ENCODE measurements at places on chromosomes 7 and 10.

- no peak for DNase-seq
Observed at GRCh38 chr10:124009231-124010015, 84.0 kb downstream of the CHST15 start.

- DNase-seq: peak; percentile 83
Observed at GRCh38 chr10:43461950-43462349, 25.0 kb downstream of the ZNF487 start.

DNA sequence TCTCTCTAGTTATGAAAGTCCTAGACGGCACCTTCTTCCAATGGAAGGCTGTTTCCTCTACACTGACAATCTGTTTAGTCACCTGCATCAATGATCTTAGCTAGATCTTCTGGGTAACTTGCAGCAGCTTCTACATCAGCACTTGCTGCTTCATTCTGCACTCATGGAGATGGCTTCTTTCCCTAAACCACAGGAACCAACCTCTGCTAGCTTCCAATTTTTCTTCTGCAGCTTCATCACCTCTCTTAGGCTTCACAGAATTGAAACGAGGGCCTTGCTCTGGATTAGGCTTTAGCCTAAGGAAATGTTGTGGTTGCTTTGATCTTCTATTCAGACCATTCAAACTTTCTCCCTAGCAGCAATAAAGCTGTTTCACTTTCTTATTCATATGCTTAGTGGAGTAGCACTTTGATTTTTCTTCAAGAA is 24.6 kb downstream of the NAMPT start:
- DNase-seq: peak; percentile 76

- DNase-seq: no peak
Observed at GRCh38 chr7:143392875-143393266, 11.7 kb downstream of the ZYX start.

- DNase-seq: no peak
Observed at GRCh38 chr7:77757589-77757988, 40.6 kb downstream of the TMEM60 start.

DNA sequence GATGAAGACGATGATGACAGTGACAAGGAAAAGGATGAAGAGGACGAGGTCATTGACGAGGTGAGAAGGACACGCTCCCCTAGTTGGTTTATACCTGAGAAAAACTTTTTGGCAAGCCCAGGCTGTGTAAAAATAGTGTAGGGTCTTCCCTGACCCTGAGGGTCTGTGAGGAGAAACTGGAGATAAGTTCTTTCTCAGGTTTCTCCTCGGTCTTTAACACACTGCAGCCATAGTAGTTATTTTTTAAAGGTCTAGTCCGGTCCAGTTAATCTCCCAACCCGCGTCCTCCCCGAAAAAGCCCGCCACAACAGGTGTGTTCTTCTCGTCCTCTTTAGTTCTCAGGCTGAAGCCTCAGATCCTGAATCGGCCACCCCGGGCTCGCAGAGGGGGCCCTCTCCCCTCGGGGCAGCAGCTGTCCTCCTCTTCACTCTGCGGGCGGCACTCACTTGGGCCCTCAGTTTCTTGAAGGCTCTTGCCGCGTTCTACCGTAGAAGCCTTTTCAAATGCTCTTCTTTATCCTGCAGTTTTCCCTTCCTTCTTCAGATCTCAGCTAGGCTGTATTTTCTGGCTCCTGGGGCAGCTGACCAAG is 411 bp downstream of the BCCIP start:
- DNase-seq: no peak

DNA sequence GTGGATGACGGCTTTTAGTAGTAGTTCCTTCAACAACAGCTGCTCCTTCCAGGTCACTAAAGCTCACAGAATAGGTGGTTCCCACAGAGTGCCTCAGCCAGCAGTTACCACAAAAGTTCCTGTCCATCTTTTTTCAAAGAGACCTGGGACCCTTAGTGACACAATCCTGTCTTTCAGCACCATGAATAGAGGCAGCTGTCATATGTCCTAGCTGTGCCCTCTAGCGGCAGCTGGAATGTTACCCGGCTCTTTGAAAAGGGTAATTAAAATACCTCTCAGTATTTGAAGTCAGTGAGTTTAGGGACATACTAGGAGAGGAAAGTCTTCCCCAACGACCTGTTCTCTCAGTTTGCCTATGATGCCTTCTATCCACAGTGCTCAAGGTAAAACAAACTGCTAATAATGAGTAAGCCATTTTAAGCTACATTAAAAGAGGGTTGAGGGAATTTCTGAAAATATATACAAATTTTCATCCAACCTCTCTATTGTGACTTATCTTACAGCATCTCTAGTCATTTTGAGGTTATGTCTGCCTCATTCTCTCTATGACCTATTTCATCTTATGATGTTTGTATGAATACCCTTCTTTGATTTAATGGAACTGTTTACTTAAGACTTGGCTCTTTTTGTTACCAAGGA is 290.8 kb downstream of the NXPH1 start:
- DNase-seq: no peak

DNA sequence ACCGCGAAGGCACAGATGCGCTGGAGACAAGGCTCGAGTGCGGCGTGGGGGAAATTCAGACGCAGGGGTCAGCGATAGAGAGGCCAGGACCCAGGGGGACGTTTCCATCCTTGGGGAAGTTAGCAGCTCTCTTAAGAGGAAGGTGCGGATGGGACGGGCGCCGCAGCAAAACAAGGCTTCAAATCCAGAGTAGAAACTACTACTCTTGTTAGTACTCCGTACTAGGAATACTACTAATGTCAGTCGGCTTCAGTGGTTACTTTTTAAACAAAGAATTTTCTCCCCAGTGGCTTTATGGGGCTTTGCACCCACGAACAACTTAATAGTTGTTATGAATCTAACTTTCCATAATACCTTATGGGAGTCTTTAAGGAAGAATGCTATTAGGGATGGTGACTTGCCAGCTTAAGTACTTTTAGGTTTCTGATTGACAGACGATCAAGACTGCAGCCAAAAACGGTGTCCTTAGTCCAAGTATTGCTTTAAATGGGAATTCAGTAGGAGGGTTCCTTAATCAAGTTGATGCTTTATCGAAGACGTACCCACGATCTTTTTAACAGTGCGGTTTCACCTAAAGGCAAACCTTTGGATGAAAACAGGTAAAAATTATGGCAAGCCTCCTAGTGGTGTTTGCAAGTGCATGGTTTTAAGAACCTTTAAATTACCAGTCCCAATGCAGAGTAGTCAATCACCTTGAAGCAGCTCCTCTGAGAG is 812 bp upstream of the IDE start:
- DNase-seq: no peak

DNA sequence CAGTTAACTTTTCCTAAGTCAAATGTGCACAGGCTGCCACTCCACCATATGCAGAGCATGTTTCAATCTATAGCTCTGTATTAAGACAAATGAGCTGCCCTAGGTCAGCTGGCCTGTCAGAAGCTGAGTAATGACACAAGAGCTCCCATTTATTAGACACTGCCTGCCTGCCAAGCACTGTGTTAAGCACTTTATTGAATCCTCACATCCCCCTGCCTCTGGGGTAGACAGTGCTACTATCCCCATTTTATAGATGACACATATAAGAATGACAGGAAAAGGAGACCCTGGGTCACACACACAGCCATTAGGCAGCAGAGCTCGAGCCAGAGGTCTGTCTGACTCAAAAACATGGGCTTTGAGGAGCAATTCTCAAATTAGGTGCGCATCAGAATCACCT is 179.8 kb upstream of the PDE1C start:
- no peak for DNase-seq

DNA sequence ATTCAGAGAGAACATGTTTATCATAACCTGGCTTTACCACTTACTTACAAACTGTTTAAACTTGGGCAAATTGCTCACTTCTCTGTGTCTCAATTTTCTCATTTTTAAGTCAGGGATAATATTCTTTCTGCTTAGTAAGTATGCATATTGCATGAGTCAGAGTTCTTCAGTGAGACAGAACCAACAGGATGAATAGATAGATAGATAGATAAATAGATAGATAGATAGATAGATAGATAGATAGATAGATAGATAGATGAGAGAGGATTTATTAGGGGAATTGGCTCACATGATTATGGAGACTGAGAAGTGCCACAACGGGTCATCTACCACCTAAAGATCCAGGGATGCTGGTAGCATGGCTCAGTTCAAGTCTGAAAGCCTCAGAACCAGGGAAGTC is 15.7 kb upstream of the SMIM30 start:
- DNase-seq: no peak

DNA sequence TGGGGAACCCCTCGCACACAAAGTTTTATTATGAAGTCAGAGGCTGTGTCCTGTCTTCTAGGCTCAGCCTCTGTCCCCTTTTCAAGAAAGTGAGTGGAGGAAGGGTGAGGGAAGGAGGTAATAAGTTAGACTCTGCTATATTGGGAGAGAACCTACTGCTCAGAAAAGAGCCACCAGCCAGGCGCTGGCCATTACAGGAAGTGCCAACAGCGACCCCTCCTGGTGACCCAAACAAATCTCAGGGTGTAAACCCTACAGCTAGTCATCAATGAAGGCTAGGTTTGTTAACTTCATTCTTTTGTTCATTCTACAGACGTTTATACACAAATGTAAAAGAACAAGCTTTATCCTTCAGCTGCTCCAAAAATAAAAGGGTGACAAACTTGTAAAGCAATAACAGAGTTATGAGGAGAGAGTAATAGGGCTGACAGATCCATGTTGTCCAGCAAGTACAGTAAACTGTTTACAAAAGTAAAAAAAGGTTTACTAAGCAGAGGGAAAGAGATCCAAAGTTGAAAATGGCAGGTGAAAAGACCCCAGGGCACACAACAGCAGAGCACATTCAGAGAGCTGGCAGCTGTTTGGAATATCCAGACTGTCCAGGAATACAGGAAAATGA is 82.7 kb downstream of the FAM204A start:
- DNase-seq: peak; percentile 52

DNA sequence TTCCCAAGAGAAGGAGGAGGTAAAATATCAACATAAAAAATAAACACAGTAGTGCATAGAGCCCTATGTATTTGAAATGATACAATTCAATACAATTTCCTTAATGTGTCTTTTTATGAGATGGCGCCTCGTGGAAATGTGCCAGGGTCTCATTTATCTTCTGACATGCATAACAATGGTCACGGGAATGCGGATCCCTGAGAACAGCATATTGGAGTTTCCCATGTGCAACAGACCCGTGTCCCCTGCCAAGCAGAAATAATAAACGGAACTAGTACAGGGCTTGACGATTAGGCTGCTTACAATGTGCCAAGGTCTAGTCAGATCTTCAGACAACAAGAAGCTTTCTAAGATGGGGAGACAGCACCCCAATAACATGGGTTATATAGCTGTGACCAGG is 217.9 kb downstream of the ARHGAP21 start:
- DNase-seq: no peak

DNA sequence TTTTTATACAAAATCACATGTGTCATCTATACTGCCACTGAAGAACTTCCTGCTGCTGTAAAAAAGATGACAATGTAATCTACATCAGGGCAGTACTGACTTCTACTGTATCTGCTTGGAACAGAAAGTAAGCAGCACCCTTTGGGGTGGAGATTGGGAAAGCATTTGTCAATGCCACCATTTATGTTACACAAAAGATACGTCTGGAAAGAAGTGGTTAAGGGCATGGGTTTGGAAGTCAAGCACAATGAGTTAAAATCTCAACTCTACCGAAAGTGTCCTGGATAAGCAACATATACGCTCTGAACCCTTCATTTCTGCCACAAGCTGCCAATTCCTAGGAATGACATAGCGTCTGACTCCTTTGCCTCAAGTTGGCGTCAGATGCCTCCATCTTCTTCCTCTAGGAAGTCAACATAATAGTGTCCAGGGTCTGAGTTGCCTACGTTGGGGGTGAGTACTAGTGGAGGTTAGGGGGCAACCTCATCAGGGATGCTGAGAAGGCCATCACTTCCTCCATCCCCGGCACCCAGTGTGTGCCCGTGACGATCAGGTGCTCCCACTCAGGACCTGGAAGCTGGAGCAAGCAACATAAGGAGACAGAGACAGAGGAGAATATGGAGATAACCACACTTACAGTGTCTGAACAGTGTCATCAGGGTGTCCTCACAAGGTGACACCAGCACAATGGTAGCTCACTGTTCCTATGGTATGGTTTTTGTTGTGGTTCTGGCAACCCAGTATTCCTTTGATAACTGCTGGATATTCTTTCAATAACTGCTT is 58.3 kb downstream of the SGMS1 start:
- DNase-seq: no peak

- DNase-seq: no peak
Observed at GRCh38 chr10:78567680-78568455, 500.9 kb upstream of the ZMIZ1 start.

- no peak for DNase-seq
Observed at GRCh38 chr10:34297541-34298345, 517.4 kb downstream of the PARD3 start.

- DNase-seq: no peak
Observed at GRCh38 chr7:128714701-128715495, 24.3 kb upstream of the CALU start.

GRCh38 chr10:123042708-123043408 is 34.1 kb downstream of the ACADSB start:
- no peak for DNase-seq

DNA sequence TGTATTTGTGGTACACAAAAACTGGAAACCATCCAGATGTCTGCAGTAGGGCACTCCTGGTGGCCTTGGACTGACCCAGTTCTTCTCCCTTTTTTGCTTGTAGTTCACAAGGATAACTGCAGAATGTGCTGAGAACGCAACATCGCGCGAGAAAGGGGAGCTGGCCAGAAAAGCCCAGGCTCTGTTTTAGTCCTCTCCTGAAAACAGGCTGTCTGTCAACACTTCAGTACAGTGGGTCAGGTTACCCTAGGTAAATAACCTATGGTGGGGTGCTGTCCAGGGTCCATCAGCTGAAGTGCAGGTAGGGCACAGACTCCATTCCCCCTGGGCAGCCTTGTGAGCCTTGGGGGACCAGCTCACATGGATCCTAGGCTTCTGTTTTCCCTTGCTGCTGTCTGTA is 495.8 kb downstream of the MDFIC start:
- DNase-seq: no peak

- DNase-seq: no peak
Observed at GRCh38 chr7:5497295-5498103, 73.9 kb upstream of the TNRC18 start.

DNA sequence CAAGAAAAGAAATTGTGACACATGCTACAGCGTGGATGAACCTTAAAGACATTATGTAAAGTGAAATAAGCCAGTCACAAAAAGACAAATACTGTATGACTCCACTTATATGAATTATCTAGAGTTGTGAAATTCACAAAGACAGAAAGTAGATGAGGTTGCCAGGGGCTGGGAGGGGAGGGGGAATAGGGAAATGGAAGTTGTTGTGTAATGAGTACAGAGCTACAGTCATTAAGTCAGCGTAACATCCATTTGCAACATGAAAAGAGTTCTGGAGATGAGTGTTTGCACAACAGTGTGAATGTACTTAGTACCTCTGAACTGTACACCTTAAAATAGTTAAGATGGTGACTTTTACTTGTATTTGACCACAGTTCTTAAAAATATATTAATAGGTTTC is 112.1 kb upstream of the CDK1 start:
- DNase-seq: peak; percentile 22

- no peak for DNase-seq
Observed at GRCh38 chr10:132537684-132538001, at the start of gene INPP5A. TSS of gene INPP5A (plus strand) at chr10:132537787. CDS start at chr10:132538097, 310 bp downstream.

DNA sequence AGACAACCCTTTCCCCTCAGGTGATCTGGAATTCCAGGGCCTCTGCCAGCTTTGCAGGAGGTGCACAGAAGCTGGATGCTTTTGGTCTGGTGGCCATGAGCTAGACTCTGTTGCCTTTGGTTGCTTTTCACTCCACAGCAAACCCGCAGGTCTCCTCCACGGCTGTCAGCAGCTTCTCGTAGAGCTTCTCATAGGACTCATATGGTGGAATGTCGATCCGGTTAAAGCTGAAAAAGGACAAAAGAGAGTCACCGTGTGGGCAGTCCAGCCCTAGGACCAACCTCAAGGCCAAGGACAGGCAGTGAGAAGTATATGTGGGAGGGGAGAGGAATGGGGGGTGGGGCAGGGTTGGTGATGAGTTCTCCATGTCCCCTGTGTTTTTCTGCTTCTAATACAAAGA is 113.5 kb downstream of the SMURF1 start:
- no peak for DNase-seq
